Vein endothelial cell (primary cell): ENCODE measurements at places on chromosomes 2 and 18. TPM values are rescaled to one million over a fixed set of nuclear protein-coding genes. Genes with fewer than 3 reads are reported as not detected.

The ALPP gene
- not detected in 2 replicates for total RNA-seq

The NXPH2 gene
- total RNA-seq = not detected in 2 replicates

The KLHL41 gene
- total RNA-seq = 0.19 TPM in 1 of 2 replicates, not detected in the other

The CCDC142 gene
- total RNA-seq = 19.5 and 22.9 TPM in 2 replicates

The PPP1R7 gene
- 34.0 and 44.6 TPM in 2 replicates for total RNA-seq

The SALL3 gene
- total RNA-seq = not detected in 2 replicates

The SH3BP4 gene
- total RNA-seq = 88.2 and 122 TPM in 2 replicates

The TBR1 gene
- under 0.01 and 0.10 TPM in 2 replicates for total RNA-seq

The ST6GAL2 gene
- 0.57 and 0.65 TPM in 2 replicates for total RNA-seq

The TTC21B gene
- total RNA-seq = 25.6 and 28.4 TPM in 2 replicates

The AKAIN1 gene
- not detected in 2 replicates for total RNA-seq

The SPC25 gene
- 3.6 and 6.4 TPM in 2 replicates for total RNA-seq

The SERPINB3 gene
- not detected in 2 replicates for total RNA-seq

The PROM2 gene
- total RNA-seq = 0.57 TPM in 1 of 2 replicates, not detected in the other

The NFATC1 gene
- 9.8 and 10.2 TPM in 2 replicates for total RNA-seq

The LOXHD1 gene
- not detected in 2 replicates for total RNA-seq

The EMILIN1 gene
- total RNA-seq = 1.4 and 2.9 TPM in 2 replicates

The ATG16L1 gene
- 29.7 and 36.7 TPM in 2 replicates for total RNA-seq

The C2orf72 gene
- under 0.01 TPM in 1 of 2 replicates, not detected in the other for total RNA-seq

The ACMSD gene
- not detected in 2 replicates for total RNA-seq

The TMEM247 gene
- not detected in 2 replicates for total RNA-seq

The KCNF1 gene
- 1.3 and 2.3 TPM in 2 replicates for total RNA-seq

The FAM117B gene
- 2.1 and 2.6 TPM in 2 replicates for total RNA-seq

The FOXI3 gene
- total RNA-seq = not detected in 2 replicates

The HK2 gene
- 8.4 and 9.5 TPM in 2 replicates for total RNA-seq

The ALK gene
- not detected in 2 replicates for total RNA-seq

The SETBP1 gene
- total RNA-seq = 8.5 and 9.3 TPM in 2 replicates

The AGXT gene
- not detected in 2 replicates for total RNA-seq

The TWIST2 gene
- 1.6 and 1.8 TPM in 2 replicates for total RNA-seq

The MAP3K20 gene
- 17.0 and 24.1 TPM in 2 replicates for total RNA-seq

The RTP5 gene
- not detected in 2 replicates for total RNA-seq

The MOCOS gene
- total RNA-seq = 0.48 and 0.65 TPM in 2 replicates

The LRRC30 gene
- total RNA-seq = not detected in 2 replicates

The LRATD1 gene
- 6.2 and 8.7 TPM in 2 replicates for total RNA-seq

The APLF gene
- 4.2 and 5.6 TPM in 2 replicates for total RNA-seq

The NPHP1 gene
- total RNA-seq = 4.6 and 6.6 TPM in 2 replicates

The SCN3A gene
- not detected in 2 replicates for total RNA-seq

The CNTNAP5 gene
- not detected in 2 replicates for total RNA-seq
